ENCODE measurements at places on chromosomes 1 and 21.

- DNase-seq: no peak
Measured at GRCh38 chr1:184418652-184419349, 32.0 kb downstream of the C1orf21 start.

DNA sequence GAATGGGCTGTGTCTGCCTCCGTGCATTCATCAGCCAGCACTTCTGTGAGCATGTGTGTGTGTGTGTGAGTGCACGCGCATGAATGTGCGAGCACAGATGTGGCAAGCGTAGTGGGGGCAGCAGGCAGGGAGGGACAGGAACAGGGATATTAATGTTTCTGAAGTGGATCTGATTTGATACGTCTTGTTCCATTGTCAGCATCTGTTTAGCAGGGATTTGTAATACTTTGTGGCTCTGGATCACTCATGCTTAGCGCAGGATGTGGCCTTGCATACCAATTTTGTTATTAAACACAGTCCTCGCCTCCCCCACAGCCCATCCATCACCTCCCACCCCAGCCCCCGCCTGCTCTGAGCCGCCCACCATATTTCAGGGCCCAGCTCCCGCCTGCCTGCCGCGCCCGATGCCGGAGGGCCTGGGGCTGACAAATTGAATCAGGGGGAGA is 52.4 kb downstream of the TMEM53 start:
- DNase-seq: no peak

DNA sequence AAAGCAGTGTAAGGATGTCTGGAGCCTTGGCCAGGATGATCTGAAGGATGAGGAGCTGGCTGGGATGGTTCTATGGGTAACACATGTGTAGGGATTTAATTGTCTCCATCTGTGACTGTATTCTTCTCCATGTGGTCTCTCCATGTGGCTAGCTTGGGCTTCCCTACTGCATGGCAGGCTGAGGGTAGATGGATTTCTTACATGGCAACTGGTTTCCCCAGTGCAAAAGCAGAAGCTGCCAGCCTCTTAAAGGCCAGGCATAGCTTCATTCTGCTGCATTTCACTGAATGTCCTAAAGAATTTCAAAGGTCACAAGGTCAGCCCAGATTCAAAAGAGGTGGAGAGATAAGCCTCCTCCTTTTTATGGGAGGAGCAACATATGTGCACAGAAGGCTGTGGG is 61.7 kb downstream of the XCL2 start:
- DNase-seq: no peak

GRCh38 chr1:185074307-185074706 is 28.9 kb downstream of the RNF2 start:
- no peak for DNase-seq

GRCh38 chr1:119462964-119463363 is 44.0 kb upstream of the HSD3B1 start:
- no peak for DNase-seq

GRCh38 chr1:174768949-174769348 is 230.8 kb upstream of the CACYBP start:
- DNase-seq: no peak

- DNase-seq: no peak
Measured at GRCh38 chr1:25690396-25690956, 73.9 kb downstream of the MAN1C1 start.

DNA sequence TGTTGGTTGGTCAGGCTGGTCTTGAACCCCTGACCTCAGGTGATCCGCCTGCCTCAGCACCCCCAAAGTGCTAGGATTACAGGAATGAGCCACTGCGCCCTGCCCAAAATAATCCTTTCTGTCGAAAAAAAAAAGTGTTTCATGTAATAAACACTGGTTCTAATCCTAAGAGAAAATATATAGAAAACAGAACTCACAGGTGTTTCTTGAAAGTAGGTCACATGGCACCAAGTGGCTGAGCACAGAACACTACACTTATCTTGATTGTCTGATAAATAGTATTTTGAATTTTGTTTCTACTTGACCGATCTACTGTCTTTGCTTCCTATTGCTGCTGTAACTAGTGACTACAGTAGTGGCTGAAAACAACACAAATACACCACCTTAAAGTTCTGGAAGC is 87.6 kb upstream of the SOD1 start:
- DNase-seq: no peak

DNA sequence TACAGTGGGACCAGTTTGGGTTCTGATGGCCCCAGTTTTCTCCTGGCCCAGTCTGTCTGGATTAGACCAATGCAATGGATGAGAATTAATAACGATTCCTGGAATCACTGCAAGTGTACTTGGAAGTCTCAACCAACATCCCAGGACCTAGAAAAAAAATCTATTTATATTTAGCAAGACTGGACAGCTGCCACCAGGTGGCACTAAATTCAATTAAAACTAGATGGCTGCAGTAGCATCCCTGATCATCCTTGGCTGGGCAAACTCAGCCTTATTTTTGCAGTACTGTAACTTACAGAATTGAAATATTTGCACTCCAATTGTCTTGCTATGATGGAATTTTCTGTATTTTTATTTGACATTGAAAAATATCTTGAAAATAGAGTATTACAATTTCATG is 165.7 kb downstream of the NCAM2 start:
- peak; percentile 19 for DNase-seq

DNA sequence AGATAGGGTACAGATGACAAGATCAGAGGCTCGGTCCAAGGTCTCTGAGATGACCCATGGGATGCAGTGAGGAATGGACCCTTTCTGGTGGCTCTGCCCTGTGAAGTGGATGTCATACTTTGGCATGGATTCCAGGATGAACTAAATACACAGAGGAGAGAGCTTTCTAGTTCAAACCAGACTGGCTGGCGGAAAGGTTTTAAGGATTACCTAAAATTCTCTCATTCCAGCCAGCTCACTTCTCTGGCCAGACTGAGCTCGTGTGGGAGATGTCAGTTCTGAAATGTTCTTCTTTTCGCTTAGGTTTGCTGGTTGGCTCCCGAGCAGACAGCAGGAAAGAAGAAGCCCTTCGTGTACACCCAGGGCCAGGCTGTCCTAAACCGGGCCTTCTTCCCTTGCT is 6.2 kb downstream of the RNPEP start:
- DNase-seq: no peak

GRCh38 chr1:221040691-221041285 is 161.5 kb downstream of the HLX start:
- DNase-seq: no peak

DNA sequence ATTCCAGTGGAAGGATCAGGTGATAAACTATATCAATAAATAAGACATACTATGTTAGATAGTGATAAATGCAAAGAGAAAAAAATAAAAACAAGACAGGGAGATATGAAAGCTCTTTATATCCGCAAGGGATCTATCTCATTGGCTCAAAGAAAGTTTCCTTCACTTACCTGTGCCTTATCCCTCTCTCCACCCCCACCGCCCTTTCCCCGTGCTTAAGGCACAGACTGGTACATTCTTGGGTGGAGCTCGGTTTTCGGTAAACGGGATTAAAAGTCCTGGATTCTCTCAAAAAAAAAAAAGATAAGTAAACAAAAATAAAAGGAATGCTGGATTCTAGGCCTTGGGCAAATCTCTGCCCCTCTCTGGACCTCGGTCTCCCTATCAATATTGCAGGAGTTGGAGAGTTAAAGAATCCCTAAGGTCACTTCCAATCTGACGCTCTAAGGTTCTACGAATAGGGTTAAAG is 593 bp upstream of the DNAJC16 start:
- no peak for DNase-seq

DNA sequence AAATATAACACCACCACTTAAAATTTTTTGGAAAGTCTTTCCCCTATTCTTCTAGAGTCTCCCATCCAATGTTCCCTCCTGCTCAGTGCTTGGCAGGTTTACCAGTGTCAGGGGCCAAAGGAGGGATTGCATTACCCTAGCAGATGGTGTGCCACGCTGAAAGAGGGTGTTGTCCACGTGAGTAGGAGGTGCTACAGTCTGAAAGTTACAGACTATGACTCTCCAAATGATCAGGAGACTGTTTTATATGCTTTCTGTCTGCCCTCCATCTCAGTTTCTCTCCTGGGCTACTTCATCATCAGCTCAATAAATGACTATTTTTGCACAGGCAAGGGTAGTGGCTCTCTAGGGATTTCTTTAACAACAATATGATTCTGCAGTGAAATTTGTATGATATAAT is 31.3 kb upstream of the ANGPTL7 start:
- DNase-seq: no peak

- no peak for DNase-seq
Measured at GRCh38 chr1:54663725-54664124, 22.1 kb downstream of the MROH7 start.

GRCh38 chr1:168514455-168514854 is 29.3 kb downstream of the XCL2 start:
- DNase-seq: no peak

- DNase-seq: no peak
Measured at GRCh38 chr1:87648323-87649119, 319.8 kb downstream of the LMO4 start.

- DNase-seq: no peak
Measured at GRCh38 chr1:224753491-224753890, 137.4 kb downstream of the CNIH3 start.

DNA sequence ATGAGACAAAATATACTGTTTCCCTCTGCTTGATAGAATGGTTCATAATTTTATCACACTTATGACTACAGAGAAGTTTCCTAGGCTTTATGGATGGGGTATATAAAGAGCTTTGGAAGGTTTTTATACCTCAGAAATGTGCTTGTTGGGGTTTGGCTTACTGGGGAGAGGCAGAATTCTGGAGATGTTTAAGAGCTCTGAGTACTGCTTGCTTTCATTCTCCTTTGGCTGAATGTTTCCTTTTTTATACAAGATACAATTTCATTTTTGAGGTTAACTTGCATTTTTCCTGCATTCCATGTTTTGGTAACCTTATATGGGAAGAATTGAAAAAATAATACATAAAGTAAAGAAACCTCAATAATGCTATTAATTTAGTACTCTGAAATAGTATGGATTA is 157.7 kb upstream of the COL11A1 start:
- DNase-seq: no peak

- DNase-seq: no peak
Measured at GRCh38 chr21:41180752-41181151, 12.8 kb downstream of the BACE2 start.
